ENCODE measurements at places on chromosomes 4 and X.
A peak's percentile ranks its signal among the peaks of the same experiment; 100 is the strongest.

- DNase-seq = peak; percentile 56
Measured at GRCh38 chr4:26372525-26373172, 51.8 kb downstream of the RBPJ start.

DNA sequence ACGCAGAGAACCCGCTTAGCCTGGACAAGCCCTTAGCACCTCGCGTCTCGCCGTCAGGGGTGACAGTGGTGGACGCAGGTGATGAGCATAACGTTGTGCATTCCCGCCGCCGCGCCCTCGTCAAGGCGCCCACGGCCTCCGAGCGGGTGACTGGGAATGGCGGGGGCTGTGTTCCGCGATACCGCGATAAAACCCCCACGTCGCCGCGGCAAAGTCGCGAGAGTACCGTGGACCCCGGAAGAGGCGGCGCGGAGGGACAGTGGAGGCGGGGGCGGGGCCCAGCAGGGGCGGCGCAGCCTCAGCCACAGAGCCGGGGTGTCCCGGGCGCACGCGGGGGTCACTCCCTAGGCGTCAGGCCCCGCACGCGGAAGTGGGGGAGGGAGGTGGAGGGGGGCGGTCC is 53.8 kb downstream of the ZFYVE28 start:
- no peak for DNase-seq

GRCh38 chr4:93303440-93303839 is 525.1 kb upstream of the ATOH1 start:
- DNase-seq = no peak

DNA sequence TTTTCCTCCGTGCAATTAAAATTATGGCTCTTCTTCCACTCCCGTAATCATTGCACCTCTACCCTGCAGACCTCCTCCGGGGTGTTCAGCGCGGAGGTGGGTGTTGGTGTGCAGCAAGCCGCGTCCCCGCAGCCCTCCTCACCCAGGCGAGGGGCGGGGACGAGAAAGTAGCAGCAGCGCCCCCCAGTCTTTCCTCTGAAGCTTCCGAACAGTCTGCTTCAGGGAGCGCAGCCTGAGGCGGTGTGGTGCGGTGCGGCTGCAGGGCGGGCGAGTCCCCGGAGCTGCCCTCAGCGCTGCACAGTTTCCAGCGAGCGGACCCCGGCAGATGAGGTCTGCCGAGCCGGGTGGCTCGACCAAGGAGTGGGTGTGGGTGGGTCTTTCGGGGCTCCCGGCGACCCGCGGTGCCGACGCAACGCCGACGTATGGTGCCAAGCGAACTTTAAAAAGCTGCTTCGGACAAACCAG is at the start of gene FRAS1:
Gene FRAS1 (plus strand): TSS at position 189 of the 465 bp plus-strand sequence. CDS start 687 bp downstream, outside the sequence.
- no peak for DNase-seq

GRCh38 chr4:175562542-175562941 is 249.5 kb downstream of the GPM6A start:
- DNase-seq = peak; percentile 5

DNA sequence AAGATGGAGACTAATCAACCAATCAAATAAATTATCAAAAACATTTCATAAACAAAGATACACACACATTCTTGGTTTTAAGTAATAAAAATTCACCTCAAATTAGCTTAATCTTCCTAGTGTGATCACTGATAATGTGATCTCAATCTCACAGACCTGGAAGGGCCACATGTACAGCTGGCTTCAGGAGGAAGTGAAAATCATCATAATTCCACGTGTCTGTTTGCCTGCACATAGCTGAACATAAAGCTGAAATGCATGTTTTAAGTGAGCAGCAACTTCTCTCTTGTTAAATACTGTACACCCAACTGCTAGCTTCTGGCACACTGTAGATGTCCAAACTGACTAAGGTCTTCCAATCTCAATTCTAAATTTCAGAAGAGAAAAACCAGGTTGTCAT is 53.8 kb downstream of the ARHGAP6 start:
- DNase-seq = no peak

DNA sequence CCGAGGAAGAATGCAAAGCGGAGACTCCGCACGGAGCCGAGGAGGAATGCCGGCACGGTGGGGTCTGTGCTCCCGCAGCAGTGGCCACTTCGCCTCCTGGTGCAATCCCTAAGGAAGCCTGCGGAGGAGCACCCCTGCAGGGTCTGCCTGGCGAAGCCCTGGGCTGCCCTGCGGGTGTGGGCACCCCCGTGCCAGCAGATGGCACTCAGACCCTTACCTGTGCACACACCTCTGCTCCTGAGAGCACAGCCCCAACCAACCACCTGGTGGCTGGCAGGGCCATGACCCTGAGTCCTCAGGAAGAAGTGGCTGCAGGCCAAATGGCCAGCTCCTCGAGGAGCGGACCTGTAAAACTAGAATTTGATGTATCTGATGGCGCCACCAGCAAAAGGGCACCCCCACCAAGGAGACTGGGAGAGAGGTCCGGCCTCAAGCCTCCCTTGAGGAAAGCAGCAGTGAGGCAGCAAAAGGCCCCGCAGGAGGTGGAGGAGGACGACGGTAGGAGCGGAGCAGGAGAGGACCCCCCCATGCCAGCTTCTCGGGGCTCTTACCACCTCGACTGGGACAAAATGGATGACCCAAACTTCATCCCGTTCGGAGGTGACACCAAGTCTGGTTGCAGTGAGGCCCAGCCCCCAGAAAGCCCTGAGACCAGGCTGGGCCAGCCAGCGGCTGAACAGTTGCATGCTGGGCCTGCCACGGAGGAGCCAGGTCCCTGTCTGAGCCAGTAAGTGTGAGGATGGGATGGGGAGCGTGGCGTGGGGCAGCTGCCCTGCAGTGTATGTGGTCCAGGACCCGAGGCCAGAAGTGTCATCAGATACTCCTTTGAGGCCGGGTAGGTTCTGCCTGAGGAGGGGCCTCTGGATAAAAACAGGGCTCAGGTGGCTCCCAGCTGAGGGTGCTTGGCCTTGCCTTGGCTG is 7.0 kb downstream of the TACC3 start:
- DNase-seq = no peak

DNA sequence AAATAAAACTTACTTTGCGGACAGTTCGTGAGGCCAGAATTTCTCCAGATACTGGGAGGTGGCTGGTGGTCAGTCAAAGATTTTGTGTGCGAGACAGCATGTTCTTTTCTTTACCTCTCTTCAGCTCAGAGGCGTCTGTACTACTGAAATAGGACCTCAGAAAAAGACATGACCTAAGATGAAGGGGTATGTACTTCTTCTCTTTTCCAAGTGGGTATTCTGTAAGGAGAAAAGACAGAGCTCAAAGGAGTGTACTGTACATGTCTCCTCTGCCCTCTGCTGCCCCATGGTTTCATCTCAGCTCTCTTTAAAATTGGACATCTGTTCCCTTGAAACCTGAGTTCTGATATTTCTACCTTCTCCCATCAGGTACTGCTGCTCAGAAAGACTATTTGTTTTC is 38.1 kb downstream of the SEPTIN11 start:
- no peak for DNase-seq

GRCh38 chrX:108216919-108217571 is 125.5 kb downstream of the ATG4A start:
- no peak for DNase-seq

GRCh38 chr4:185399466-185399865 is 2.8 kb downstream of the ANKRD37 start:
- DNase-seq = peak; percentile 54

DNA sequence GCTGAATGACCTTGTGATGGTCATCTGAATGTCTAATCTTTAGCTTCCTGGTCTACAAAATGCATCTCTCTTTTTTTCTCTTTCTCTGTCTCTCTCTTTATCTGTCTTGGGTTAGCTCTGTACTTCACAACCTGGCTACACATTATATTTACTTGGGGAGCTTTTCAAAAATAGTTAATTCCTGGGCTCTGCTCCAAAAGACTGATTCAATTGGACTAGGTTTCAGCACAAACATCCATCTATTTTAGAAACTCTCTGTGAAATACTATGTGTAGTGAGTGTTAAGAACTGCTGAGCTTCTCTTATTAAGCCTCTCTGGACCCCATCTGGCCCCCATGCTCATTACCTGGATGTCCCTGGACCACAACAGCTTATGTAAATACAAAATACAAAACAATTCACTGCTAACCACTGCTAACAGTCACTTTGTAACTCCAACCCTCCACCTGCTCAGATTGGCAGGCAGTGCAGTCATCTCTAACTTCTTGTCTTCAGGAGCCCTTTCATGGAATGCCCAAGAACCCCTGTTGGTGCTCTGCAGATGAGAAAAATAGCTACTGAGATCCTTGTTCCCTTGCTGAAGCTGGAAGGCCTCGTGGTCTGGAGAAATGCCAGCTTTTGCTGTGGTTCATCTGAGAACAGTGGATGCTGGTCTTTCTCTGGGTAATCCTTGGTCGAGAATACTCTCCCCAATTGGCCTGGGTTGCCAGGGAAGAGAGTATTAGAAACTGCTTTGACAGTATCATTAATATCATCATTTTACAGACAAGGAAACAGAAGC is 14.8 kb upstream of the BOD1L1 start:
- DNase-seq = peak; percentile 61

GRCh38 chr4:1740021-1740545 is 18.8 kb downstream of the TACC3 start:
- no peak for DNase-seq

- no peak for DNase-seq
Measured at GRCh38 chr4:174189392-174190015, 94.0 kb downstream of the FBXO8 start.

- no peak for DNase-seq
Measured at GRCh38 chr4:100042711-100043110, 92.6 kb upstream of the H2AZ1 start.

GRCh38 chr4:68176500-68176899 is 46.8 kb upstream of the TMPRSS11F start:
- peak; percentile 22 for DNase-seq

DNA sequence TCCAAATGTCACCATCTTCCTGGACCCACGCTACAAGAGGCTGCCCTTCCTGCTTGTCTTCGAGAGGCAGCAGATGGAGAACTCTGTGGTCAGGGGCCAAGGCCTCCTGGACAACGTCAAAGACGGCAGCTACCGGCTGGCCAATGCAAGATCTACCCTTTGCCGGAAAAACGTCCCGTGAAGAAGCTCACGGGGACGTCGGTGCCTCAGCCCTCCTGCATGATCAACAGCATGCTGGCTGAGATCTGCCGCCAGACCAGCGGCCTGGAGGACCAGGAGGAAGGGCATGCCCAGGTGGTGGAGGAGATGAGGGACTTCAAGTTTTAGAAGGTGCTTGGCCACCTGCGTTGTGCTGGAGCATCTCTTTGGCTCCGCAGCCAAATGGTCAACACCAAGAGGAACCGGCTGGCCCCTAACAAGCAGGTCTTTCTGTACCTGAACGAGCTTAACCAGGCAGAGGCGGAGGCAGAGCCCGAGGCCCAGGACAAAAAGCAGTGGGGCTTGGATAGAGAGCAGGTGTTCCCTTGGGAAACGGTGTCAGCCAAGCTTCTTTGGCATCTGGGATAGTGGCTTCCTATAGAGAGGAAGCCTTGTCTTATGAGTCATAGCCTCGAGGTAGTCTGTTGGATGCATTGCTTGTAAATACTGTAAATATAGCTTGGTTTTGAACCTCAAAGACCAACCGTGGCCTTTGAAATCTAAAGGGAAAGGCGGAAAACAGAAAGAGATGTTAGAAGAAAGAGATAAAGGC is 94.8 kb upstream of the ELOVL6 start:
- peak; percentile 6 for DNase-seq

DNA sequence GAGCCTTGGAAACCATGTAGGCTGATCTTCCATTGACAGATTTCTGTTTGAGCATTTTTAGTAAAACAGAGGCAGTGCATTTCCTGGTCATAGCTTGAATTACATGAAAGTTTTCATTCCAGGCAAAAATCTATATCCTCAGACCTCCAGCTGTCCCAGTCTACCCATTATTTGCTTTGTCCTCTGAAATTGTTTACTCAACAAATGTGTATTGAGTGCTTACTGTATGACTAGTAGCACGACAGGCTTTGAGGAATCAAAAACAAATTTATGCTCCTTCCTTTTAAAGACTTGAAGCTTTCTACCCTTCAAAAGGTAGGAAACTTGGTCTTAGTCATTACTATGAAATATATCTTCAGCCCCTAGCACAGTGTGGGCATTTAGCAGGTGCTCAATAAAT is 307.9 kb upstream of the IGFBP7 start:
- no peak for DNase-seq

DNA sequence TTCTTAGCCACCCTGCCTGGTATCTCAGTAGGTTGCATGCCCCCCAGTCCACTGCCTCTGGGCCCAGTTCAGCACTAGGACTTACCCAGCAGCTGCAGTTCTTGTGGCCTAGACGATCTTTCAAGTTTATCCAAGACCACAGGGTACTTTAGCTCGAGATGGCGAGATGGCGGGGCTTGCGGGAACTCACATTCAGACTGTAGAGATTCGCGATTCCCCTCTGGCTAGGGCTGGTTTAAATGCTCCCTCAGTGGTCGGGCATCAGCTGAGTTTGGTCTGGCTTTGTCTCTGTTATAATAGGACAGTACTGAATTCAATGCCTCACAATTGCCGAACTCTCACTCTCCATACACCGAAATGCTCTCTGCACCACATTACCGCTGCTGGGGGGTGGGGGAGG is 18.4 kb upstream of the RFC1 start:
- no peak for DNase-seq

GRCh38 chr4:80646061-80646460 is 310.5 kb downstream of the CFAP299 start:
- no peak for DNase-seq

Measured in pons (tissue), 1 donor.